Central memory CD4-positive, alpha-beta T cell (primary cell): ENCODE measurements at places on chromosomes 4 and X.

GRCh38 chr4:143346206-143346605, 9.5 kb downstream of the GAB1 start:
- DNase-seq, result no peak

DNA sequence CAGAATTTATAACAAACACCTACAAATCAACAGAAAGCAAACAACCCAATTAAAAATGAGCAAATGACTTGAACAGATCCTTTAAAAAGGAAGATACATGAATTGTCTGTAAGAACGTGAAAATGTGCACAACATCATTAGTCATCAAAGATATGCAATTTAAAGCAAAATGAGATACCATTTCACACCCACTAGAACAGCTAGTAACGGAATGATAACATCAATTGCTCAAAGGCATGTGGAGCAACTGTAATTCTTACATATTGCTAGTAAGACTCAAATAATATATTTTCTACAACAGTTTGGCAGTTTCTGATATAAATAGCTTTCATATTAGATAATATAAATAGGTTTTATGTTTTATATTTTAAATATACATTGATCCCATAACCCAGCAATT, 82.5 kb downstream of the LCORL start:
- DNase-seq, result no peak

GRCh38 chr4:111631215-111631999, 513.8 kb upstream of the FAM241A start:
- no peak for DNase-seq

GRCh38 chrX:40420899-40421729, 159.7 kb upstream of the ATP6AP2 start:
- no peak for DNase-seq

DNA sequence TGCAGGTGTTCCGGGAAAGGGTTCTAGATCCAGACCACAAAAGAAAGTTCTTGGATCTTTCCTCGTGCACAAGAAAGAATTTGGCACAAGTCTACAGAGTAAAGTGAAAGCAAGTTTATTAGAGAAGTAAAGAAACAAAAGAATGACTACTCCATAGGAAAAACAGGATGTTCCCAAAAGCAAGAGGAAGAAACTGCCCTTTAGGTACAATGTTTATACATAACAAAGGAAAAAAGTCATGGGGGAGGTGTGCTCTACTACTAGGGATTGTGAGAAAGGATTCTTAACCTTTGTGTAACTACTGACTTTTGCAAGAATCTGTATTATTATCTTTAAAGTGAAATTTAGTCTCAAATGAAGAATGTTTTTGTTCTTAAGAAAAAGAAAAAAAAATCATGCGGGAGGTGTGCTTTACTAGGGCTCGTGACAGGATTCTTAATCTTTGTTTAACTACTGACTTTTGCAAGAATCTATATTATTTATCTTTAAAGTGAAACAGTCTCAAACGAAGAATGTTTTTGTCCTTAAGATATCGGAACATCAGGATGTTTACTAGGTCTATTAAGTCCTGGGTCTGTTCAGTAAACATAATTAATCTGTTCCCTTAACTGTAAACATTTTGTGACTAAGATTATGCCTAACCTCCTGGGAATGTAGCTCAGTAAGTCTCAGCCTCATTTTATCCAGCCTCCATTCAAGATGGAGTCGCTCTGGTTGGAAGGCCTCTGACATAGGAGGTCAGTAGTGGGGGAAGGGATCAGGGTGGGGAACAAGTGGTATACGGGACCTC, 110.4 kb upstream of the BEND4 start:
- DNase-seq, result no peak

GRCh38 chr4:124631760-124632159, 80.8 kb downstream of the ANKRD50 start:
- DNase-seq, result no peak

DNA sequence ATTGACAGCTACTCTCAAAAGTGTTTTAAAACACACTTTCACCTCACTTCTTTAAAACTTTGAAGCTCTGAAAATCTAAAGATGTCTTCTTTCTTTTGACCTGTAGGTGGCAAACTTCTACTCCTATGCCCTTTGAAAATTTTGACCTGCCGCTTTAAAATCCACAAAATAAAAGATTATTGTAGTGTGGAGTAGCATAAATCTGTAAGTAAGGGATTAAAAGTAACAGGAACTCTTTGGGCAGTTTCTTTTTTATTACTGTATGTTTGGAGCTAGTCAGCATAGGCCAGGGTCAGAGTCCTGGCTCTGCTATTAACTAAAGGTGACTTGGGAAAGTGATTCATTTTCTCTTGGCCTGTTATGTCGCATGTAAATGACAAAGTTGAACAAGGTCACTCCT, 25.5 kb downstream of the BBS12 start:
- peak; percentile 24 for DNase-seq

GRCh38 chr4:121392426-121393086, 11.7 kb upstream of the QRFPR start:
- no peak for DNase-seq

GRCh38 chr4:109296527-109296926, 5.9 kb downstream of the COL25A1 start:
- DNase-seq, result no peak

GRCh38 chrX:129934952-129935351, 29.0 kb downstream of the UTP14A start:
- DNase-seq, result no peak

DNA sequence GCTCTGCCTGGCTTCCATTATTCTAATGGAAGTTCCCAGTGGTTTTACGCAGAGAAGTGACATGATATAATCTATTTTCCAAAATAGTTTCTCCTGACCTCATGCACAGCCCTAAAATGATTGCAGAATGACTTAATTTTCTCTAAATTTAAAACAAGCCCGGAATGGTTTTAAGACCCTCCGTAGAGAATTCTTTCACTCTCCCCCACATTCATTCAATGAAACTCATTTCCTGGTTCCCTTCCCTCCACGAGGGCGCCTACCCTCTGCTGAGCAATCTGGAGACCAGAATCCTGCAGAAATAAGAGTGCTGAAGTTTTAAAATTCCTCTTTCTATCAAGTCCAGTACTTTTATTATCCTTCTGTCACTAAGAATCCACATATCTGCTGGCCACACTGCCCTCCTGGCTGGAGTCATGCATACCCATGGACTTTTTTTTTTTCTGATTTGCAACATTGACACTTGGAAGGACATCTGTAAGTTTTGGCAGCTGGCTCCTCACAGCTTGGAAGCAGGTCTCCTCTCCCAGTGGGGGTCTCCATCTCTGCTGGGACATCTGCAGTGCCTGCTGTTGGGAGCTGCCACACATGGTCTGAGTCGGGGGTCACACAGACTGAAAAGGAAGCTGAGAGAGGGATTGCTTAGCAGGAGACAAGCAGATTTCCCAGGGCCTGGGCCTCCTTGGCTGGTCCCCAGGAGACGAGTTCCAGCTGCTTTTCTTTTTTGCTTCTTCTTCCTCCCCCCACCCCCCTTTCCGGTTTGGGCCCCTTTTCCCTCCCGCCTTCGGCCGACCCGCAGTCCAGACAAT, 86.1 kb downstream of the SOWAHB start:
- DNase-seq, result no peak

DNA sequence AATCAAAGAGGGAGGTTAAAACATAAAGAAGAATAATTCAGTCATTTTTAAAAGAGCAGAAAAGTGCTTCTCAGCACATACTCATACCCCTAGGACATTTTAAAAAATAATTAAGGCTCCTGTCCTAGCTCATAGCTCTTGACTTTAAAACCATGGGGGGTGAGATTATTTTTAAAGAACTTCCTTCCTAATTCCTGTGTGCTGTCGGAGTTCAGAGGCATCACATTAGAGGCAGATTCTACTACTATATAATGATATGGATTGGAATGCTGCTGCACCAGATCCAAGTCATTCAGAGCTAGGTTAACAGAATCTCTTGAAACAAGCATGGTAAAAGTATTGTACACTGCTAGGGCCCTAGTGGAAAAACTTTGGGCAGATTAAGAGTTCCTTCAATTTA, 456.5 kb upstream of the ADGRL3 start:
- no peak for DNase-seq

GRCh38 chr4:6233929-6234328, 33.6 kb upstream of the JAKMIP1 start:
- DNase-seq, result no peak

GRCh38 chr4:56410247-56411062, 23.2 kb upstream of the AASDH start:
- DNase-seq, result no peak

GRCh38 chr4:138666366-138666765, 349.2 kb upstream of the NOCT start:
- no peak for DNase-seq

DNA sequence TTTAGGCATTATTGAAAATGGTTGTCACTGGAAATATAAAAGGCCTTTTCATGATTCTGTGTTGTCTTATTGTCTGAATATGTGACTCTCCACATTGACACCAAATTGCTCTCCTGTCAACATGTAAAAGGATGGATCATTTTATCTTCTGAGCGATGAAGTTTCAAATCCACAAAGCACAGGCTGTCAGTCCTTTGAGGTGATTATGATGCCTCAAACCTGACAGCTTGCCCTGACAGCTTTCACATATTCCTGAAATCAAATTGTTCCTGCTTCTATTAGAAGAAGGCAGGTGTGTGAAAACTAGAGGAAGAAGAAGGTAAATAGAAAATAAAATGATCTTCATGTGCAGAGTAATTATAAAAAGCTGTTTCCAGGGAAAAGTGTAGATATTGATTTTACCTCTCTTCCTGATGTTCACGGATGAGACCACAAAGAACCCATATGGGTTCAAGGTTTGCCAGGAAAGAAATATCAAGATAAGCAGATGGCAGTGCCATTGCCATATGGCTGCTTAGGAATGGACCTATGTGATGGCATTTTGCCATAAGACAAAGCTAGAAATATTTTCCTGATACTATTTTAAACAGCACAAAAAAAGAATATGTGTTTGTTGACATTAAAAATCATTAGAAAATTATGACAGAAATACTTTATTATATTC, 1006.3 kb upstream of the AGA start:
- DNase-seq, result no peak

GRCh38 chr4:83128240-83128929, 13.9 kb upstream of the PLAC8 start:
- DNase-seq, result no peak

DNA sequence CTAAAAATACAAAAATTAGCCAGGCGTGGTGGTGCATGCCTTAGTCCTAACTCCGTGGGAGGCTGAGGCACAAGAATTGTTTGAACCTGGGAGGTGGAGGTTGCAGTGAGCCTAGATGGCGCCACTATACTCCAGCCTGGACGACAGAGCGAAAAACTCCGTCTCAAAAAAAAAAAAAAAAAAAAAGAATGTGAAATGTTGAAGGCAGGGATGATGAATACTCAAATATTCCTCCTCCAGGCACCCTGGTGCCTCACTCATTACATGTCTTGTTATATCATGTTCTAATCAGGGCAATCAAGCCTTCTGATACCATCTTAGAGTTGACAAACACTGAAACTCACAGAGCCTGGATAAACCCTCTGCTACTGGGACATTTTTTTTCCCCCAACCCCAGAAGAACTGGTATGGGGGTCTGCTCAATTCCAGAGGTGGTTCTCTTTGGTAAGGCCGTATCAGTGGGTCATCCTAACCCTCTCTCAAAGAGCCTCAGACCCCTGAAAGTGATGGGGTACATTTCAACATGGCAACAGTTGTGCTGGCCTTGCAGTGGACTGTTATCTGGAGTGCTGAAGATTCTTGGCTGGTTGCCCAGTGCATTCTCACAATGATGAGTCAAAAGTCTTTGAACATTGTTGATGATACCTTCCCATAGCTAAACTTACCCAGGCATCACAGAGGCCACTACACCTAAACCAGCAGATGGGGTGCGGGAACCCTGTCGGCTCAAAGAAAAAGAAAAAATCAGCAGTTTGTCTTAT, 2.4 kb upstream of the SH3KBP1 start:
- peak; percentile 29 for DNase-seq

DNA sequence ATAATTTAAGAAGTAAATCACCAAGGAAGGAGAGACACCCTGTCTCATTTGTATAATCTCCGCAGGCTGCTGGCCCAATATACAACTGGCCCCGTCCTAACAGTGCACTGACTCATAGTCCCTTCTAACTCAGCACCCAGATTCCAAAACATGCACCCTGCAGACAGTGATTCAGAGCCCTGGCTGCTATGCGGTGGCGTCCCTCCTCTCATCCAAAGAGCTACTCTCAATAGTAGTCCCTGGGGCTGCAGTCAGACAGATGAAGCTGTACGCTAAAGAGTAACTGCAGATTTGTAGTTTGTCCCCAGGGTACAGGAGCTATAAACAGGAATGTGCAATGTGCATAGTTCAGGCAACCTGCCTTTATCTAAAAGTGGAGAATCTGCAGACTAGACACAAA, 23.0 kb downstream of the GABRA3 start:
- DNase-seq, result no peak

DNA sequence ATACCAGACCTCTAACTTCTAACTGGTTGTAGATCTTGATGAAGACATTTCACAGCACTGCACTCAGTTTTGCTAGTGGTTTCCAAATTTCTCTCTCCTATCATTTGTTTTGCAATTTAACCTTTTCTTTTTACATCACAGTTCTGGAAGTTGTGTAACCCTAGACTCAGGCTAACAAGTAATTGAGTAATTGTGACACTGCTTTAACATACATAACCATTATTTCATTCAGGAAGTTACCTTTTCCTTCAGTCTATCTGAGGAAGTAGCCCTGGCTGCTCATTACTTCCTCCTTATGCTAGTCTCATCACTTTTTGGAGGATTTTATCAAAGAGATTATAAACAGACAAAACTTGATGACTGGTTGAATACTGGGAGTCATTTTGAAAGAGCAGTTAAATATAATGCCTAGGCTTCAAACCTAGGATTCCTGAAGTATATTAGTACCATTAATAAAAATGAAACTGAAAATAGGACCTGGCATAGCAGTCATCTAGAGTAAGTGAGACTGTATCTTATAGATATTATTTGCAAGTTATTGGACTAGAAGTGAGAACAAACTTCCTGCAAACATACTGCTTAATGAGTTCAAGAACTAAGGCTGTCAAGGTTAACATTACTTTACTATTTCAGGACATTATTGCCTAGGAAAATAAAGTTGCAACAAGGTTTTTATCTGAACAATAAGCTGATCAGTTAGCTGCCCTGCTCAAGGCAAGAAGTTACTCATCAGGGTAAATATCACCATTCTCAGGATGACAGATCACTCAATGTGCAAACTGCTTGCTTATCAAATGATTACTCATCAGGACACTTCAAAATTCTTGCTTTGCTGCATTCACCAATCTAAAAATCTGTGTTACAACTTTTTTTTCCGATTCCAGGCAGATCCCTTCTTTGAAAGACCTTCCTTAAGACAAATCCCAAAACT, 25.6 kb upstream of the TEX13C start:
- no peak for DNase-seq

- DNase-seq, result no peak
Observed at GRCh38 chrX:107227780-107228485, 21.5 kb downstream of the DNAAF6 start.

GRCh38 chr4:185217408-185217975, 8.1 kb downstream of the SNX25 start:
- no peak for DNase-seq

DNA sequence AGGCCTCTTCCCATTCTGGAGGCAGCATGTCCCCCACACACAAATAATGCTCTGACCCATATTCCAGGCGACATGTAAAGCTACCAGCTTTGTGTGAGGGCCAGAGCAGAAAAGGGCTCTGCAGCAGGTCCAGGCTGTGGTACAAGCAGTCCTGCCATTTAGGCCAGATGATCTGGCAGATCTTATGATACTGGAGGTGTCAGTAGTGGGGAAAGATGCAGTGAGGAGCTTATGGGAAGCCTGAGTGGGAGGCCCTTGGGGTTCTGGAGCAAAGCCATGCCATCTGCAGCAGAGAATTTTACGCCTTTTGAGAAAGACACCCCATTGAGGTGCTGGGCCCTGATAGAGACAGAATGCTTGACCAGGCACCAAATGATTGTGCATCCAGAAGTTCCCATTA, 7.7 kb downstream of the SYN1 start:
- DNase-seq, result no peak

GRCh38 chrX:34881671-34882070, 60.9 kb upstream of the FAM47B start:
- DNase-seq, result no peak
